ENCODE measurements at places on chromosomes 6 and 20.

DNA sequence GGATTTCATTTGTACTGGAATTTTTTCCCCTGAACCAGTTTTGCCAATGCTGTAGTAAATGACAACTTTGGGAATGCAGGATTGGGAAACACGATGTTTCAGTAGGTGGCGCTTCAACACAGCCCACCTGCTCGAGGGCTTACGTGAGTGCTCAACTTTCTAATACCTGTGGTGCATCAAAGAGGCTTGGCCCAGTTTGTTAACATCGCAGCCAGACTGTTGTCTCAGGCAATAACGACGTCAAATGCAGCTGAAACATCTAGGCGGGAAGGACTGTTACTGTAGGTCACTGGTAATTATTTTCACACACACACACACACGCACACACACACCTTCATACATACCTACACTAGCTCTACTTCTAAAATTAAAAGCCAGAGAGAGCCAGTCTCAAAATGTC, 815.5 kb upstream of the SLC35B3 start:
- peak; percentile 13 for DNase-seq

DNA sequence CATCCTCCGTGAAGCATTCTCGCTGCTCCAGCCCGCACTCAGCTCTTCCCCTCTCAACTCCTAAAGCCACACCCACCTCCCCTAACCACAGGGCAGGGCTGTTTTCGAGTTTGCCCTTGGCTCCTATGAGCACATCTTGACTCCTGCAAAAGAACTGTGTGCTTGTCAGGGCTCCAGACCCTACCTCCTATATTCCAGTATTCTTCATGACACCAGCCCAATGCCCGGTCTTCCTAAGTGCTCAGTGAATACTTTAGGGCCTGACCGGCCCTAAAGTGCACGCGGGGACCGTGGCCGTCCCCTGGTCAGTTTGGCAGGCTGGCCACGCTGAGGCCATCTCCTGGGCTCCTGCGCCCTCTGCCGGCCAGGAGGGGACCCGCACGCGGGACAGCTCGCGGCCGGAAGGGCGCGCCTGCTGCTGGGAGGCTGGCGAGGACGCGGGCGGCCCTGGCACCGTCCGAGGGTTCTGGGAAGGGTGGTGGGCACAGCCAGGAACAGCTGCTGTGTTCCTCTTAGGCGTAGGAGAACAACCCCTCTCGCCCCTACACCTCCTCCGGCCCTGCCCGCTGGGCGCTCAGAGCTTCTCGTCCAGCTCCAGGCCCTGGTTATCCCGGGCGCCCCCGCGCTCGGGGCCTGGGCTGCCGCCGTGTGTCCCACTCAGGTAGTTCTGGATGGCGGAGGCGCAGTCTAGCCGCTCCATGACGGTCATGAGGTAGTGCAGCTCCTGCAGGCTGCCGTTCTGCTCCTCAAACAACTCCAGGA, 11.0 kb downstream of the UNC5CL start:
- peak; percentile 41 for DNase-seq

- no peak for DNase-seq
Observed at GRCh38 chr6:16305788-16306187, 67.4 kb downstream of the GMPR start.

DNA sequence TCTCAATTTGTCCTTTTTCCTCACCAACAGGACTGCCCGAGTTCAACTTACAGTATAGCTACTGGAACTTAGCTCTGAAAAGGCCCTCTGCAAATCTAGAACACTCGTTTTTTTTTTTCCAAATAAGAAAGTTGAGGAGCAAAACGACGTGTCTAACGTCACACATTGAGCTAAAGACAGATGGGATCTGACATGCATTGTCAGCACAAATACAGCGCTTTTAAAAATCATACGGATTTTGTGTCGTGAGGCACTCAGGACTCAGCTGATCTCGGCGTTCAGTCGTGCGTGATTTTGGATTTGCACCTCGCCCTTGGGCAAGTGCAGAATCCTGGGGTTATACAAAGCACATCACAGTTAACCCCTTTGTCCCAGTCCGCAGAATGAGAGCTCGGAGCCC, 94.7 kb upstream of the ZNF322 start:
- no peak for DNase-seq

- DNase-seq = no peak
Observed at GRCh38 chr6:32664827-32665362, 1.6 kb downstream of the HLA-DQB1 start.

- no peak for DNase-seq
Observed at GRCh38 chr20:35978041-35978513, 9.7 kb downstream of the CNBD2 start.

- no peak for DNase-seq
Observed at GRCh38 chr6:102928109-102928508, 1534.6 kb downstream of the GRIK2 start.

DNA sequence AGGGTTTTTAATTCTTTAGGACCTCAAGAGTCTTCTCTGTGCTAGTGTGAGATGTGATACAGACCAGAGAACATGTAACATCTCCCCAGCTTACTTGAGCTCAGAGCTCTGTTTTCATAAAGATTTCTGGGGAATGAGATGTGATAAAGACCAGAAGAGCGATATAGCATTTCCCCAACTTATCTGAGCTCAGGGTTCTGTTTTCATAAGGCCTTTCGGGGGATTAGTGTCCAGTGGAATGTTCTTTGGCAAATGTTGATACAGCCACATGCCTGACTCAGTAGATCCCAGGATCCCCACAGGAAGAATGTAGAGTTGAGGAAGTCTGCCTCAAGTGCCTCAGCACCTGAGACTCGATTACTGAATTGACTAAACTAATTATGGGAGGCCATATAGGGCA, 18.7 kb upstream of the TOP1 start:
- DNase-seq = no peak

All from smooth muscle cell of the brain vasculature (primary cell).